ENCODE measurements at places on chromosomes 16 and 17.

DNA sequence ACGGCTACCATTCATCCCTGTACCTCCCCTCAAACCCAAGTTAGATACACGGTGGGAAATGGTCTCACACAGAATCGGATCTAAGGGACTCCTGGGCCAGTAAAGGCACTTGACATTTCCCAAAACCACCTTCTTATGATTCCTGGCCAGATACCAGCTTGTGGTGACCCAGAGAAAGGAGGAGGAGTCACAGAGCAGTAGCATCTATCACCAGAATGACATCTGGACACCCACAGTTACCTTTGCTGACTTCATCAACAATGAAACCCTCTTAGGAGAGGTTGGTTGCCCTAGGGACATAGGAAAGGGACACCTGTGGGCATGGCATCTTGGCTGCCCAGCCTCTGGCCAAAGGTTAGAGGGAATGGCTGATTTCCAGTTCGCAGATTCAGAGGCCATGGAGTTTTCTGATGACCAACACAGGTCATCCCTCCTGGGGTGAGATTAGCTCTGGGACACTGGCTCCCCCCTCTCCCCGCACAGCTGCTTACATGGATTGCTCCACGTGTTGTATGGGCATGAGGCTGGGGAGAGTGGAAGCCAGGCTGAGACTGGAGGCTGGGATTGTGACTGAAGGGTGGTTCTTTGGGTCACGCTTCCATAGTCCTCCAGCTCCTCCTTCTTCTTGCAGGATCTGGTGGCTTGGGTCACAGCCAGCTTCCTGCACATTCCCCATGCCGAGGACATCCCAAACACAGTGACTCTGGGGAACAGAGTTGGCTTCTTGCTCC lies 1.4 kb upstream of the AOC3 start:
- DNase-seq = no peak

GRCh38 chr17:18947866-18948265 lies 4.1 kb upstream of the SLC5A10 start:
- DNase-seq = no peak

- DNase-seq = no peak
These were observed 505.8 kb upstream of the HSBP1 start for GRCh38 chr16:83301971-83302370.

- DNase-seq = no peak
These were observed 193.2 kb upstream of the ASIC2 start for GRCh38 chr17:33486135-33486885.

GRCh38 chr17:29682987-29683386 lies 60.3 kb upstream of the CORO6 start:
- no peak for DNase-seq

GRCh38 chr16:30028438-30029076 lies 2.5 kb downstream of the TLCD3B start:
- no peak for DNase-seq

- DNase-seq = no peak
These were observed 283.0 kb upstream of the MAF start for GRCh38 chr16:79883494-79883893.

- no peak for DNase-seq
These were observed at the start of gene DERL2 for GRCh38 chr17:5485270-5486205. Gene DERL2 (minus strand): TSS chr17:5486178. CDS start chr17:5486161, 17 bp downstream.

GRCh38 chr16:65681406-65681805 lies 559.5 kb upstream of the CDH11 start:
- no peak for DNase-seq

DNA sequence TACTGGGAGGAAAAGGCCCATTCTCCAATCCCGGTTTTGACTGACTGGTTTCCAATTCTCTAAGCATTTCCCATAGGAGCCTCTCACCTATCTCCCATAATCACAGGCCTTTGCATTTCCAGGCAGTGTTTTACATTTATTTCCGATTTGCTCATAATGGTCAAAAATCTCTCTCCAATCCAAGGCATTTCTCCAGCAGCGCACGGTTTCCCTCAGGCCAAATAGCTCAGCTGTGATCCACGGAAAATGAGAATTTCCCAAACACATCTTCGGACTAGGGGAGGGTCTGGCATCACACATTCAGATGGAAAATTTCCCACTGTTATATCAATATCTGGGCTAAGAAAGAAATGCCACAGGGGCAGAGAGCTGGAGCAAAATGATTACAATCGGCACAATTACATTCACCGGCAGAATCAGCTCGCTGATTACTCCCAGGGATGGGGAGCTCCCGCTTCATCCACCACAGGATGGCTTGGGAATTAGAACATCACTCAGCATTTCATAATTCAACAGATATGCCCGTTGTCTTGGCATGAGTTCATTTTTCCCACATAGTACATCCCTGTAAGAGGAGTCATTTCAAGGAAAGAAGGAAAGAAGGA lies 6.7 kb downstream of the PIPOX start:
- no peak for DNase-seq

- no peak for DNase-seq
These were observed 87.3 kb downstream of the TMEM100 start for GRCh38 chr17:55635253-55635914.

DNA sequence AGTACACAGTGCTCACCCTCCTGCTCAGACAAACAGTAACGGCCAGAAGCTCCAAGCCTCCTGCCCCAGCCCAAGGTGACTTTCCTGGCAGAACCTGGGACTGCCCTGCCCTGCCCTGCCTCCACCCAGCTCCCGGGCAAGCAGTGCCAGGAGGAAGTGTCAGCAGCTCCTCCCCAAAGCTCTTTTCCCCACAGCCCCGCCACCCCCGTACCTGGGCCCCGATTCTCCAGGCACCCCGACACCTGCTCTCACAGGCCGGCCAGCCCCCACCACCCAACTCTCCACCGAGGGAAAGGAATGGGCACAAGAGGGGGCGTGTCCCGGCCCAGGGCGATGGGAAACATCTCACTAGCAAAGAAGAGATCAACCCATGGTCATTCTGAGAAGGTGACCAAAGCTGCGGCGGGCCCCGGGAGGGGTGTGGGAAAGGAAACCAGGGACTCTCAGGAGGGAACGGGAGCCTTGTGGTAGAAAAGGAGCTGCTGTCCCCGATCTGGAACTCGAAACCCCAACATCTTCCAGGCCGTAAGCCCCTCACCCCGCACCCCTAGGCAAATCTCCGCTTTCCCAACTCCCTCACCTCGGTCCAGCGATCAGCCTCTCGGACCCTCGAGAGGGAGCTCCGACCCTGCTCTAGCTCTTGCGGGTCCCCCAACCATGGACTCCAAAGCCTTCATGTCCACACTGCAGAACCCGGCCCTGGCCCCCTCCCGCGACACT lies 1.2 kb downstream of the BCAR1 start:
- DNase-seq = no peak

DNA sequence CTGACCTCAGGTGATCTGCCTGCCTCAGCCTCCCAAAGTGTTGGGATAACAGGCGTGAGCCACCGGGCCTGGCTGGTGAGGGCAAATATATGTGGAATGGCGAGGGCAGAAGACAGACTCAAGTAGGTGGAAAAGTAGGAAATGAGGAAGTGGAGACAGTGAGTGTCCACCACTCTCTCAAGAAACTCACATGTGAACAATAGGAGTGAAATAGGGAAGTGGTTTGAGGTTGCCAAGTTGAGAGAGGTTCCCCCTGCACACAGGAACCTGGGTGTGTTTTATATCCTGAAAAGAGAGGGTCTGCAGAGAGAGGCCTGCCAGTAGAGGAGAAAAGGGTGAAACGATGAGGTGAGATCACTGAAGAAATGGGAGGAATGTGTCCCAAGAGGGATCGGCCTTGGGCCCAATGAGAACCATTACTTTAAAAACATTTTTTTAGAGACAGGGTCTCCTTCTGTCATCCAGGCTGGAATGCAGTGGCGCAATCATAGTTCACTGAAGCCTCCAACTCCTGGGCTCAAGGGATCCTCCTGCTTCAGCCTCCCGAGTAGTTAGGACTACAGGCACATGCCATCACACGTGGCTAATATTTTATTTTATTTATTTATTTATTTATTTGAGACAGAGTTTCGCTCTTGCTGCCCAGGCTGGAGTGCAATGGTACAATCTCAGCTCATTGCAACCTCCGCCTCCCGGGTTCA lies 17.1 kb upstream of the CORO1A start:
- DNase-seq = no peak

- no peak for DNase-seq
These were observed 23.4 kb upstream of the KRT24 start for GRCh38 chr17:40726919-40727318.

- DNase-seq = no peak
These were observed 28.0 kb downstream of the YWHAE start for GRCh38 chr17:1371893-1372590.

DNA sequence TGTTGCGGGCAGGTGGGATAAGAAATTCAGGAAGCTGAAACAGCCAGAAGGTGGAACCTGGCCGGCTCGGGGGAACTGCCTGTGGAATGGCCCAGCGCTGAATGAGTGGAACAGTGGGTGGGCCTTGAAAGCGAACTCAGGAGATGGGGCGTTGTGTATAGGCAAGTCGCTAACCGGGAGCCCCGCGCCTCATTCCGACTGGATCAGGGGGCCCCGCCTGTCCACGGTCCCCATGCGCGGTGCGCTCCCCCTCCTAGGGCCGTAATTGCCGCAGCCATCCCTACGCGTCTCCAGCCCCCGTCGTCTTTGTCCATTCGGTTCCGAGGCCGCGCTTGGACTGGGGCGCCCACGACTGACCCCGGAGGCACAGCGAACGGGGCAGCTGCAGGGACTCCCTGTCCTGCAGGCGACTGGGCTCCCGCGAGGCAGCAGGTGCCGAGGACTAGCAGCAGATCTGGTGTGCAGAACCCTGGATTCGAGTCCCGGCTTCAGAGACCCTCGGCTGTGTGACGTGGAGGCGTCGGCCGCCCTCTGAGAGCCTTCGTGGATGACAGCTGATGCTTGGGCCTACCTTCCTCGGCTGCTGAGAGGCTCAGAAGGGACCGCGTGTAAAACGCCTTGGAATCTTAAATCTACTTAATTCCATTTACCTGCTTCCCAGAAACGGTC lies 10.9 kb upstream of the CA4 start:
- no peak for DNase-seq

DNA sequence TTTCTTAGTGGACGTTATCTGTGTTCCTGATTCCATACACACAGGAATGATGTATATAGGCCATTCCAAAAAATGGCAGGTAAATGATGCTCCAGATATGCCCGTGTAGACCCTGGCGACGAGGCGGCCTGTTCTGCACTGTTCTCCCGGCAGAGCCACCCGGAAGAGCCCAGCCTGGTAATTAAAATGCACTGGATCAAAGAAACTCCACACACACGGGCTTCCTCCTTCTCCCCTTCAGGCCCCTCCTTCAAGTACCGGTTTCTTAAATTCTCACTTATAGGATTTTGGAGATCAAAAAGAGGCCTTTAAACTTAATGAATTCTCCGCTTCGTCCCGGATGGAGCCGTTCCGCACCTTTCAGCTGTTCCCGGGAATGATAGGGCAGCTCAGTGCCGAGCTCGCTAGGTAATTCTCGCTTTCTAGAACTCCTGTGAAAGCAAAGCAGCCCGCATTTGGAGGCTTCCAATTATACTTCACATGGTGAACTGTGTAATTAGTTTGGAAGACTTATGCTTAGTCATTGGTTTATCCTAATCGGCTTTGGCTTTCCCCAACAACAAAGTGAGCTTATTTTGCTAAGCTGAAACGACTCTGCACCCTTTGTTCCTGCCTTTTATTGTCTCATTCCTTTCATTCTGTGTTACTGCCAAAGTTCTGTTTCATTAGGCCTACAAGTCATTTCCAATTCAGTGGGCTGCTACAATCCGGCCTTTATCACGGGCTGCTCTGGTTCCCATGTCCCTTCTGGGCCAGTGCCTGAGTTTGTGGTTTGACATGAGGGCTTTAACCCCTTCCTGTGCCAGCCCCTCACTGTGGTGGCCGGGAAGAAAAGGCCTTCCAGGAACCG lies 150.0 kb downstream of the MSI2 start:
- no peak for DNase-seq

GRCh38 chr17:5821803-5822202 lies 237.5 kb upstream of the NLRP1 start:
- no peak for DNase-seq

GRCh38 chr16:88810166-88810911 lies 1.4 kb downstream of the APRT start:
- DNase-seq = no peak

GRCh38 chr16:56245197-56245596 lies 53.9 kb downstream of the GNAO1 start:
- no peak for DNase-seq

GRCh38 chr16:13153696-13154095 lies 252.3 kb downstream of the SHISA9 start:
- DNase-seq = no peak

- DNase-seq = no peak
These were observed 2.6 kb downstream of the ABR start for GRCh38 chr17:1177016-1177700.

- DNase-seq = no peak
These were observed 216.1 kb downstream of the ENGASE start for GRCh38 chr17:79290726-79291125.

- no peak for DNase-seq
These were observed 401.1 kb downstream of the XYLT1 start for GRCh38 chr16:17069681-17070080.

DNA sequence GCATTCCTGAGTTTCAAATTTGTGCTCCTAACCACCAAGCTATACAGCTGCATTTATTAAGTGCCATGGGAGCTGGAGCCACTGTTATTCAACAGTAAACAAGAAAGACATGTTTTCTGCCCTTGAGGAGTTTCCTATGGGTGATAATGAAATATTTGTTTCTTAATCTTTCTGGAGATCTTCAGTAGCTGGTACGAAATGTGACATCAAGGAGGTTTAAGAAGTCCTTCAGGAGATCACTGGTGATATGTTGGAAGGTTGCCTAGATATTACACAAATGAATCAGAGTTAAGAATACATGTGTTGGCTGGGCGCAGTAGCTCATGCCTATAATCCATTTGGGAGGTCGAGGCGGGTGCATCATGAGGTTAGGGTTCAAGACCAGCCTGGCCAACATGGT lies 14.9 kb downstream of the RHOT1 start:
- no peak for DNase-seq

DNA sequence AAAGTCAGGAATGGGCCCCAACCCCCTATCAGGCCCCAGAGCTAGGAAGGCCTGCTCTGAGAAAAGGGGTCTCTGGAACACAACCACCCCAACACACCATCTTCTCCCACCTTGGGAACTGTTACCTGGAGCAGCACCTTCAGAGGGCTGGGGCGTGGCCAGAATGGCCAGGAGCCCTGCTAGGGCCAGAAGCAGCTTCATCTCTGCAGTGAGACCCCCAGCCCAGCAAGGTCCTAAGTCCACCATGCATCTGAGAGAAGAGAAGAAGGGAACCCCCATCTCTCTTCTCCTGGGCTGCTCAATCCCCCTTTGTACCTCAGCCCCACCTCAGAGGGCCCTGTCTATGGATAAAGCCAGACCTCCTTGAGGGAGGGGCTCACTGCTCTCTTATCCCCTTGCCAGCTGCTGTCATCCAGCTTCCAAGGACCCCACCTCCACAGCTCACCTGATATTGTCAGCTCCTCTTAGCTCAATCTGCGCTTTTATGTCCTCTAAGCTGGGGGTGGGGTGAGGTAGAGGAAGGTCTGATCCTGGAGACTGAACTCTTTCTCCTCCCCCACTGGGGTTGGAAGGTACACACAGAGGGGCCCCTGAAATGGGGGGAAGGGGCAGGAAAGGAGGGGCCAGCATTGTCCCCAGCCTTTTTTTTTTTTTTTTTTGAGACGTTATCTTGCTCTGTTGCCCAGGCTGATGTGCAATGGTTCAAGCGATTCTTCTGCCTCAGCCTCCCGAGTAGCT lies at the start of gene MPO:
Gene MPO (minus strand): TSS at position 456 of the 738 bp plus-strand sequence. CDS start 177 bp downstream, at position 279.
- DNase-seq = no peak

- no peak for DNase-seq
These were observed 76.1 kb upstream of the MED9 start for GRCh38 chr17:17400566-17401184.

GRCh38 chr16:1193143-1193824 lies 31.8 kb downstream of the TPSG1 start:
- no peak for DNase-seq

GRCh38 chr17:61130330-61130729 lies 269.3 kb upstream of the TBX2 start:
- no peak for DNase-seq
